ENCODE measurements at places on chromosomes 3 and 15. TPM values are rescaled to one million over a fixed set of nuclear protein-coding genes. Genes with fewer than 3 reads are reported as not detected.

DNA sequence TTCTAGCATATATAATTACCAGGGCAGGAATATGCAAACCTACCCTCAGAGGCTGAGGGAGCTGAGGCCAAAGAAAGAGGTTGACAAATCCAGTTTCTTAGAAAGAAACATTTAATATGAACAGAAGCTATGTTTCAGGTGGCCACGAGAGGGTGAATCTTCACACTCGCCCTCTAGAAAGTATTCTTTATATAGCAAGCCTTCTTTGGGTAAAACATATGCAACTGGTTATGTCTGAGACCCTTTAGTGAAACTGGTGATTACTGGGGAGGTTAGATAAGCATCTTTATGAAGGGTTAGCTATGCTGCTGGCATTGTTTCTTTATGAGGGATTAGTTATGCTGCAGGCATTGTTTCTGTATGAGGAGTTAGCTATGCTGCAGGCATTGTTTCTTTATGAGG, 50.7 kb upstream of the GOLGA6L2 start:
- DNase-seq, result peak; percentile 5

- DNase-seq, result no peak
Measured at GRCh38 chr15:59180945-59181600, 25.6 kb upstream of the LDHAL6B start.

DNA sequence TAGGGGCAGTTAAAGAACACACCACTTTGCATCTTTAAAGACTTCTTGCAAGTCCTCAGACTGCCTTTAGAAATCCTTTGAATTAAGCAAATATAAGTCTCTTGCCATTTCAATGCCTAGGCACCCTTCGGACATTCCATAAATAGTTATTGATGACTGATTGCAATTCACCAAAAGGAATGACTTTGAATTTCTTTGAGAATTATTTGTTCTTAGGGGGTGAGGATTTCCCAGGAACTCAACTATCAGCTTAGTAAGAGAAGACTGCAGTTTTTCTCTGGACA, 495 bp upstream of the MYEF2 start:
- DNase-seq, result no peak

DNA sequence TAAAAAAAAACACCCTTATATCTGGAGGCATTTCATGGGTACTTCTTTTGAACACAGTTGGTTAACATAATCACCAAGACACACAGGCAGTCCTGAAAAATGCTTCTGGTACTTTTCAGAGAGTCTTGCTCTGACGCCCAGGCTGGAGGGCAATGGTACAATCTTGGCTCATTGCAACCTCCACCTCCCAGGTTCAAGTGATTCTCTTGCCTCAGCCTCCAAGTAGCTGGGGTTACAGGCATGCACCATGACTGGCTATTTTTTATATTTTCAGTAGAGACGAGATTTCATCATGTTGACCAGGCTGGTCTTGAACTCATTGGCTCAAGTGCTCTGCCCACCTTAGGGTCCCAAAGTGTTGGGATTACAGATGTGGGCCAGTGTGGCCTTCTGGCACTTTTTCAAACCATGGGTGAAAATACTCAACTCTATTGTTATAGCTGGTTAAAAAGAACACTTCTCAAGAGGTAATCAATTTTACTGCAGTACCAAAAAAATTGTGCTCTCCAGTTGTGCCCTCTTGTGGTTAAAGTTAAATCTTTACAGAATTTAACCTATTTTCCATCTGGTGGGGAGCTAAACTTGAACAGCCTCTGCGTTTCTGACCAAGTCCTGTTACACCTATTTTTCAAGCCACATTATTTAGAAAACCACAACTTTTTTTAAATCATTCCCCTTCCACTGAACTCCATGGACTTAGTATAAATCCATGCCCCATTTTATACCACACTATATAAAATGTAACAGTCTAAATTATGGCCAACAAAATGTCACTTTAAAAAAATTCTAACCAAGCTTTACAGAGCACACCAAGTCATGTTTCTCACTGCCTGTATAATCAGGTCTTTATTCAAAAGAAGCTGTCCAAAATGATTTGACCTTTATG, 1.2 kb upstream of the SNAPC5 start:
- DNase-seq, result no peak

DNA sequence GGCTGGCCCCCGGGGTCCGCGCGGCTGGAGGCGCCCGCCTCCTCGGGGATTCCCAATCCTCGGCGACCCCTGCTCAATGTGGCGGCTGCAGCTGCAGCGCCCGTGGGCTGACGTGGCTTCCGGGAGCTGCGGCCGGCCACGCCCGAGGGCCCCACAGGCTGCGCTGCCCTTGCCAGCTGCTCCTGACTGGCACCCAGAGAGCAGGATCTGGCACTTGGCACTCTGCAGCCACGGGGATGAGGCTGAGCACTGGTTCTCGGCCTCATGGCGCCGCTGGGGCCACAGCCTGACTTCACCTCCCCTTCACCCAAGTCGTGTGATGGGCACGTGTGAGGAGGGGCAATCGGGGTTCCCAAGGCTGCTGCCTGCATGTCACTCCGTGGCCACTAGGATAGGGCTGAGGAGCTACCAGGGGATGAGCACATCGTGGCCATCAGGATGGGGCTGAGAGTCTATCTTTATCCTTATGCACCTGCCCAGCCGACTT, 267.8 kb upstream of the FRG2C start:
- DNase-seq, result no peak

DNA sequence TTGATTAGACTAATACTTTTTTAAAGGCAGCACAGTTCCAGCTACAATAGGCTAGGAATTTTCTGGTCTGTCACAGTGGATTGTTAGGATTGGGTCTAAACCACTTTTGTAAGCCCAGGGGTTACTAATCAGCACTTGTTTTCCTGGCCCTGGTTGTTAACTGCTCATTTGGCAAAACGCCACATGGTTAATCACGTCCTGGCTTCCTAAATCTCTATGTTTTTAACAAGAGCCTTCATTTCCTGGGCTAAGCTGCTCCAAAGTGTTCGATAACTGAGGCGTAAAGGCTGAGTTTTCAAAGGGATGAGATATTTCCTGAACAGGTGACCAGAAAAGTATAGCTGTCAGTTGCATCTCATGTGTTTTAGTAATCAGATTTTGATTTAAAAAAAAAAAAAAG, 38.9 kb upstream of the CLRN1 start:
- no peak for DNase-seq

DNA sequence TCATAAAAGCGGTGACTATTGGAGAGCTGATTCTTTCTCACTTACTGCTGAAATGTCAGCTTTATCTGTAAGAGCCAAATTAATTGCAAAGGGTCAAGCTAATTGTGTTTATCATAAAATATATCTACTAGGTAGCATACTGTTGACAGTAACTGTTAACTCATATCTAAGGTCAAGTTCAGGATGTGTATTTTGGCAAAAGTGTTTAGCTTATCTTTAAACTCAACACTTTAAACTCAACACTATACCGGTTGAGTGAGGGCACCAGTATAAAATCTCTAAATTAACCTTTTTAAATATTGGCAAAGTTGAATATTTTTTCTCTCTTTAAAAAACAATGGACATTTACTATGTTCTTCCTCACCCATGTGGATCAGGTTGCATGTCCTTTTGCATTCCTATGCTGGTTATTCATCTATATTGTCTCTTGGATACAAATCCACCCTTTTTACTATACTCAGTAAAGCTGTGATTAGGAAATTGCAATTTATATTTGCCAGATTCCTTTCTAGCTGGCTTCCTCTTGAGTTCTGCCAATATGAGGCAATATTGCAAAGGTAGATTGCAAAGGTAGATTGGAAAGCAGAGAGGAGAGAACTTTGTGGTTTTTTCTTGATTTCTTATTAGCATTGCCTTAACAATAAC, 344.6 kb upstream of the DCBLD2 start:
- no peak for DNase-seq

DNA sequence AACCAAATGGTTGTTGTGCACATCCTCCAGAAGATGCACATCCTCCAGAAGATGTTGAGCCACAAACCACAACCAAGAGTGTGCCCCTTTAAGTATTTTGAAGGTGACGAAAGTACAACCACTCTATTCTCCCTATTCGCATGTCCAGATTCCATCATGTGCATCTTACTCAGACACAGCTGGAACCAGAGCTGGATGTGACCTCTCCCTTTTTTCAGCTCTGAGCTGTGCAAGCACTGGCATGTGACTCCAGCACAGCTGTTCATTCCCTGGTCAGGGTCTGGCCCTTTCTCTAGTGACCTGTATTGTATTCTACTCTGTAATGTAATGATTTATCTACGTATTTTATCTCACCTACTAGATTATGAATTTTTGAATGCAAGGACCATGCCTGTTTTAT, 29.3 kb upstream of the DLG1 start:
- no peak for DNase-seq

DNA sequence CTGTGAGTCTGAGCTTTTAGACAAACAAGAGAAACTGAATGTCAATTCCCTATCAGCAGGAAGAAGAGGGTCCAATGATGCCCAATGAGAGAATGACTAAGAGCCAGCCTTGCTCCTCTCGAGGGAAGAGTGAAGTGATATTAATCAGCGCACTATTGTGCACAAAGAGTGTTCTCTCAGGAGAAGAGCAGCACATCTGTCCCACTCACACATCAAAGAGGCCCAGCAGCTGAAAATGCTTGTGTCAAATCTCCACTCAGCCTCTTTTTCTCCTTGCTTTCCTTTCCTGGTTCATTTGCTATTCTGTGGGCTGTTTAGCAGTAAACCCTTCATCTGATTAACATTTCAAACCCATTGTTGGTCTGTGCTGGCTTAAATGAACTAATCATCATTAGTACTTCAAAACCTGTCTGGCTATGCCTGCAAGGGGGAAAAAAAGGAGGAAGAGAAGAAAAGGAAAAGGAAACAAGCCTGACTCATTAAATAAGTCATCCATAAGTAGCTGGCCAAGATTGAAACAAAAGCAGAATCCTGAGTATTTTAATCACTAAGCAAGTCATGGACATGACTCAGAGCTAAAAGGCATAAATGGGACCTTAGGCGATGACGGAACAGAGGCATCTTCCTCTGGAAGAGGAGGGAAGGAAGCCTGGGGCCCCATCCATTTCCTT, 912.7 kb downstream of the TUSC7 start:
- no peak for DNase-seq

GRCh38 chr3:126102011-126102410, 18.1 kb upstream of the SLC41A3 start:
- DNase-seq, result no peak

DNA sequence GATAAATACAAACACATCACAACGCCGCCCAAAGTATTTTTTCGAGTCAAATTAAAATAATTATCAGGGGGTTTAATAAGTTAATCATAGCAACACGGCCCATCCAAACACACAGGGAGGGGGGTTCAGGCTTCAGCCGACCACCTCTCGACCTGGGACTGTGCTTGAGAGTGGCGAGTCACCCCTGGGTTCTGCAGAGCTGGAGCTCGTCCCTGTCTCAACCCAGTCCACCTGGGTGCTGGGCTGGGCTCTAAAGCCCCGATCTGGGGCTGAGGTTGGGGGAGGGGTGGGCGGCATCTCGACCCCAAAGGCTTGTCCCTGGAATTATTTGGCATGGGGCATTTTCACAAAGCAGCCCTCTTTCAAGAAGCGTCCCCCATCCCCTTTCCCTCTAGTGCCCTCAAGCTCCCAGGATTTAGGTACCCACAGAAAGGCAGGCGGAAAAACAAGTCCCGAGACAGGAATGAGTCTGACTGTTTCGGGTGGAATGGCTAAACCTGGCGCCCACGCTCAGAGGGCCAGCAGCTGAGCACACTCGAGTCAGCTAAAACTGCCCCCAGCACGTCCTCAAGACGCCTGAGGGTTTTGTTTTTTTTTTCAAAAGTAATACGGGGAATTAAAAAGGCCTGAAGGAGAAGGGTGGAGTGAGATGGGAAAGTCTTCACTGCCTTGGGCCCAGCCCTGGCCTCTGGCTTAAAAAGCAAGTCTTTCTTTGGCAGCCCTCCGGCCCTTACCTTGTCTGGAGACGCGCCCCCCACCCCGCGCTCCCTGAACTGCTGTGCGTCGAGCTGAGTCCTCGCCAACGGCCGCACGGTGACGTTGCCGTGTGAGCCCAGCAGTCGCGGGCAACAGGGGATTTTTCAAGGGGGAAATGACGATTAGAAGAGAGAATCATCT, 32.5 kb downstream of the NR2F2 start:
- no peak for DNase-seq

DNA sequence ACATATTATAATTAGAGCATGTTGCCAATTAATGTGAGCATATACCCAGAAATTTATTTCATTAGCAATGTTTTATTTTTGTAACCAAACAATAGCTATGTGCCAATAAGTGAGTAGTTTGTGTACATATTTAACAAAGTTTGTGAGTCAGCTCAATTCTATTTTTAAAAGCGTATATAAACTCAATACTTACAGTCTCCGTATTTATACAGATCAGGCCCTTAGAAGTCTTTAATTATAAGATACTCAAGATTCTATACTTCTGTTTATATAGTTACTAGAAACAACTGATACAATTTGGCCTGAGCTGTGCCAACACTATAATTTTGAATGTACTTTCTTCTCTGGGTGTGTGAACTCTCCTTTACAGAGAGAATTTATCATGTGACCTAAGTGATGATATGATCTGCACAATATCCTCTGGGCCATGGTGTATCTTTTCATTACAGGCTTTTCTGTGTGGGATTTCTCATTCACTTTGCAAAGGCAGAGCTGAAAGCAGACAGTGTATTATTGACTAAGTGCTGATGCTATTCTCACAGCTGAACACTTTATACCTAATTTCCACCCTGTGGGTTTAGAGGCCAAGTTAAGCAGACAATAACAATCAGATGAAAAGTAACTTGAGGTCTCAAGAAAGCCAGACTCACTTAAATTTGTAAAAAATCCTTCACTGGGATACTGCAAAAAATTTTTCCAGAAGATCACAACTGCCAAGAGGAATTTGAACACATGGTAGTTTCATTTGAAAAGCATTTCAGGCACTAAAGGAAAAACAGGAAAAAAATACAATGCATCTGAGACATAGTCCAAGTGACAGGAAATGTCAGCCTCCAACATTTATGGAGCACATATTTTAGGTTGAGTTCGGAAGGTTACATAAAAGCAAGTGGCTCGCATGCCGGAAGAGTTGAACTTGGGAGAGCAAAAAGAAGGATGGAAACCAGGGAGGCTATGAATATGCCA, 277.9 kb upstream of the SEMA6D start:
- no peak for DNase-seq

GRCh38 chr3:83523470-83524073, 1435.2 kb upstream of the CADM2 start:
- peak; percentile 48 for DNase-seq

DNA sequence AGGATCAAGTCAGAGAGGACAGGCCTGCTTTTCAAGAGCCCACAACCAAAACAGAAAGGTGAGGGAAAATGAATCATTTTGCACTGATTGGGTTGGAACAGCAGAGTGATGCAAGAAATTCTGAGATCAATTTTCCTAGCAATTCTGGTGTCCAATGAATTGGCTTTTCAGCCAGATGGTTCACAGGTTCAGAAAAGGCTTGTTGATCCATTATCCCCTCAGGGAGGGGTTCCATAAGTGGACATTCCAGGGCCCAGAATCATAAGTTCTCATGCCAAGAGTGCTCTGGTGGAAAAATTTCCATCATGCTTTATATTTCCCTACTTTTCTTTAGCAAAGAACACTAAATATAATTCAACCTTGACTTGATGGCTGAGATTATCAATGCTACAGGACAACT, 16.2 kb downstream of the RBP2 start:
- DNase-seq, result no peak

Gene ABTB1
- 6.9 TPM for total RNA-seq

Gene COLQ
- total RNA-seq, result 0.64 TPM

Gene ZDHHC3
- 49.5 TPM for total RNA-seq

Gene SLC35A5
- total RNA-seq, result 37.8 TPM

Gene CPLX3
- not detected for total RNA-seq

Measured in Panc1 (cell line).